ENCODE measurements at places on chromosomes 4 and X.

GRCh38 chr4:73648478-73648877 lies 28.2 kb upstream of the RASSF6 start:
- DNase-seq, result no peak

GRCh38 chrX:14363728-14364127 lies 165.6 kb upstream of the GLRA2 start:
- DNase-seq, result peak; percentile 33

DNA sequence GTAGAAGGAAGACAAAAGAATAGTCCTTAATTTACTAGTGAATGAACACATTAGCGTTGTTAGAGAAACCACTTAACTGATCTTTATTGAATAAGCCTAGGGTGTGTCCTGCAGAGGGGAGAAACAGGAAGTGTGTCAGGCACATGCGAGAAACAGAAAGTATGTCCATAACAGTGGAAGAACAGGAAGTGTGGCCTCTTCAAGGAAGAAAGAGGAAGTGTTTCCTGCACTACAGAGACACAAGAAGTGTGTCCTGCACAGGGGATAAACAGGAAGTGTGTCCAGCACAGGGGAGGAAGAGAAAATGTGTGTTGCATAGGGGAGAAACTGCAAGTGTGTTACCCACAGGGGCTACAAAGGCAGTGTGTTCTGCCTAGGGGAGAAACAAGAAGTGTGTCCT lies 539.6 kb upstream of the PRKX start:
- no peak for DNase-seq

DNA sequence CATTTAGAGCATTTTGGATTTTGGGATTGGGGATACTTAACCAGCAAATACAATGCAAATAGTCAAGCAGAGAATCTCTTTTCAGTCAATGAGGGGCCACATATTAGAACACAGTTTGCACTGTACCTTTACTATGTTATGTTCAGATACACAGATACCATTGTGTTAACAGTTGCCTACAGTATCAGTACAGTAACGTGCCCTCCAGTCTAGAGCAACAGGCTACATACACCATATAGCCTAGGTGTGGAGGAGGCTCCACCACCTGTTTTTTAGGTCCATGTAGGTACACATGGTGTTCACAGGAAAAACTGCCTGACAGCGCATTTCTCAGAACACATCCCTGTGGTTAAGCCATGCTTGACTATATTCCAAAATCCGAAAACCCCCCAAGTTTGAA lies 9.1 kb downstream of the GRPEL1 start:
- no peak for DNase-seq

DNA sequence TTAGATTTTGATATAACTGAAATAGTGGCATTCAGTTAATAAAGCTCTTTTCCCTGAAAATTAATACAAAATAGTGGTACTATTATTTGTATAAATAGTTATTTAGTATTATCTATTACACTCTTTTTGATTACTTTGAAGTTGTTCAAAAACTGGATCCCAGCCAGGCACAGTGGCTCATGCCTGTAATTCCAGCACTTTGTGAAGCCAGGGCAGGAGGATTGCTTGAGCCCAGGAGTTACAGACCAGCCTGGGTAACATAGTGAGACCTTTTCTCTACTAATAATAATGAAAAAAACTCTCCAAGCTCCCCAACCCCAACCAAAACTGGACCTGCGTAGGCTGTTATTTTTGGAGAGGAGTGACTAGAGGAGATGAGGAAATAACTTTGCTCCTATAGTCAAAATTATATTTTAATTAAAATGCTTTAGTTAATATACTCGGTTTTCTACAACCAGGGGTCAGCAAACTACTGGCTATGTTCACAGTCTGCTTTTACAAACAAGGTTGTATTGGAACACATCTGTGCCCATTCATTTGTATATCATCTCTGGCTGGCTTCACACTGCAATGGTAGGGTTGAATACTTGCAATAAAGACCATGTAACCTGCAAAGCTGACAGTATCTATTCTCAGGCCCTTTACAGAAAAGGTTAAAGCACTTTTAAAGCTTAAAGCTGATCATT lies 27.6 kb downstream of the GUCY1A1 start:
- no peak for DNase-seq

DNA sequence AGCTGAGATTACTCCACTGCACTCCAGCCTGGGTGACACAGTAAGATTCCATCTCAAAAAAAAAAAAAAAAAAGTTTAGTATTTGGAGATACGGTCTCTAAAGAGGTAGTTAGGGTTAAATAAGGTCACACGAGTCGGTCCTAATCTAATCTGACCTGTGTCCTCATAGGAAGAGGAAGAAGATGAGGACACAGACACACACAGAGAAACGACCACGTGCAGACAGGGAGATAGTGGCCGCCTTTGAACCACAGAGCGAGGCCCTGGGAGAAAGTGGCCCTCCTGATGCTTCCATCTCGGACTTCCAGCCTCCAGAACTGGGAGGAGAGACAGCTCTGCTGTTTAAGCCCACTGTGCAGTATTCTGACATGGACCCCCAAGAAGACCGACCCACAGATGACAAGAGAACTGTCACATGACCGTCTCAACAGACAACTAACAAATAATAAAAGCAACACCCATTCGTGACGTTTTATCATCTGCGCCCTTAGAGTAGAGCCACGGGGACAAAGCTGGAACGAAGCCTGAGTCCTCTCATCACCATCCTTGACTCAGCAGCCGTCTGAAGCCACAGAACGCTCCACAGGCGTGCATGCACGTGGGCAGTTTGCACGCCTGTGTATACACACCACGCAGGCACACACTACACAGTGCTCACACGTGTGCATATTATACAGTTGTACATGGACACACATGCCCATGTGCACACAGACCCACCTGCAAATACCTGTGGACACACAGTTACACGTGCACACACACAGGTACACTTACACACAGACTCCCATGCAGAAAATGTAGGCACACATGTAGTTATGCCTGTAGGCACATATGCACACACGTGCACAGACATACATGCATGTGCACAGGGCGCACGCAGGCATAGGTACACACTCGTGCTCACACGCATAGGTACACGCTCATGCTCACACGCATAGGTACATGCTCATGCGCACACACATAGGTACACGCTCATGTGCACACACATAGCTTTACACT lies 51.7 kb downstream of the FAM53A start:
- no peak for DNase-seq
